ENCODE measurements at places on chromosomes 4 and X.

DNA sequence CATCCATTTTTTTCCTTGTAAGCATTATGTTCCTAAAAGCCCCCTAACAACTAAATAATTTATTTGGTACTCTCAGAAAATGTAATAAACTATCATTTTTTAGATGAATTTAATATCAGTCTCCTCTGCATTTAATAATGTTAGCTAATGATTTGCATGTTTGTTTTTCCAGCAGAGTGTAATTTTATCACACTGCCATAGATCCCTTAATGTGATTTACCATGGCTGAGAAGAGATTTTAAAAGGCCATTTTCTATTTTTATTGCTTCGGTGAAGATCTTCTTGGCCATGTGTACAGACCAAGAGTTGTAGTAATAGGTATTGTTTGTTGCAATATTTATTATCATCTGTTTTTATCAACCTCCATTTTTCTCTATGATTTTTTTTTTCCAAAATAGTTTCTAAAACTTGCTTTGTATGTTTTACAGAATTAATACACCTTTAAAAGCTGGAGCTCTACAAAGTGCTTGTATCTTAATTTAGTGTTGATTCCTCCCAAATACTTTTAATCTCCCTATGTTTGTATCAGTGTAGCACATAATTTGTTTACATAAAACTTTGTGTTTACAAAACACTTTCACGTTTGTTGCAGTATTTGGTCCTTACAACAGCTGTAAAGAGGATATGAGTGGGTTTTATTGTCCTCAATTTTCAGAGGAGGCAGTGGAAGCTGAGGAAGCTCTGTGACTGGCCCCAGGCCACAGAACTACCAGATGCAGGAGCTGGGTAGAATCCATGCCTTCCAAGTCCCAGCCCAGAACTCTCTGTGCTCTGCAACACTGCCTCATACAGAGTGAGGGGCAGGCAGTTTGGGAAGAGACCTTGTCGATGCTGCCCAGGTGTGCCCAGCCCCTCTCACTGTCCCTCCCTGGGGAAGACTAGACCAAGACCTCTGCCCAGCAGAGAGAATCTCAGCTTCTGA, 58.1 kb downstream of the FAM114A1 start:
- no peak for DNase-seq

GRCh38 chr4:25821267-25821666, 41.5 kb downstream of the SEL1L3 start:
- DNase-seq, result no peak

- no peak for DNase-seq
These were observed 70.0 kb upstream of the TSPAN5 start for GRCh38 chr4:98728433-98728832.

GRCh38 chrX:115573185-115573584, 12.2 kb downstream of the PLS3 start:
- no peak for DNase-seq

- no peak for DNase-seq
These were observed 1.9 kb downstream of the STK26 start for GRCh38 chrX:132025041-132025440.

GRCh38 chrX:123184219-123184865, at the start of gene GRIA3:
Gene GRIA3, plus strand, starts transcription at chrX:123184278. Its CDS starts 258 bp downstream, at chrX:123184536.
- DNase-seq, result no peak

DNA sequence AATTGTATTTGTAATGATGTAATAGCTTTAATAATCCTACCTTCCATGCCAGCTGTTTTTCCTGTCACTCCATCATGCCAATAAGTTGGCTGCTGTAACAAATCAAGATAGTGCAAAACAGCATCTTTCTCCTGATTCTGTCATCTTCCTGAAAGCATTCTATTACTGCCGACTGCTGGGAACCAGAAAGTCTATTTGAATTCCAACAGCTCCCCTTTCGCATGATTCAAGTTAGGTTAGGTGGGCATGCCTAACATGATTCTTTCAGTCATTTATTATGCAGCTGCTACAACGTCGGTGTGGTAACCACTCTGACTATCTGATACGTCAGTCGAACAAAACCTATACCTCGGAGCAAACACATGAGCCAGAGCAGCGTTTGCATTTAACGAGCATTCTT, 127.9 kb upstream of the DMD start:
- DNase-seq, result no peak

DNA sequence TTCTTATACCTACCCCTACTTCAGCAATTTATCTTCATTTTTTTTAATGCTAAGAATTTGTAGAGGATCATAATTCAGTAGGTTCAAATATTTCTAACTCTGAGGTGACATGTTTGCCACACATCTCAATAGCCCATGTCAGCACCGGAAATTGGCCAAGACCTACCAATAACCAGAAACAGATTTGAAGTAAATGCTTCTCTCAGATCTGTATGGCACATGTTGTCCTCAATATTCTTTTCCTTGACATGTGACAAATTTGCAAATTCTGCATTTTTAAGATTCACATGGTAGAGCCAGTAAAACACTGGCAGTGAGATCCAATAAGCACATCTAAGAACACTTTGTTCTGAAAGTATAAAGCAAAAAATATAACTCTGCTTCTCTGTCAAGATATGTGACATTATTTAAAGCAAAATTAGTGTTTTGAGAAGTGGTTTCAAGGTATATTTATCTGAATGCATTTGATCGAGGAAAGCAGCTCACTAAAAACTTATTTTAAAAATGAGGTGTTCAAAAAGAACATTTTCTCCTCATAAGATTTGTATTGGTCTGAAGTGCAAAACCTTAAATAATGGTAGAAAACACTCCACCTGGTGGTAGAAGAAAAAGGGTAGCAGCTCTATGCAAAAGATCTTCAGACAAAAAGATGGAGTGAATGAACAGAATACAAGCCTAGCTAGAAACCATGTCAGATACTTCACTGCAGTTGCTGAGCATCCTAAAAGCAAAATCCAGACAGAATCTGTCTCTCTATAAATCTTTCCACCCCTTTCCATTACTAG, 513.8 kb upstream of the FAM241A start:
- DNase-seq, result no peak

DNA sequence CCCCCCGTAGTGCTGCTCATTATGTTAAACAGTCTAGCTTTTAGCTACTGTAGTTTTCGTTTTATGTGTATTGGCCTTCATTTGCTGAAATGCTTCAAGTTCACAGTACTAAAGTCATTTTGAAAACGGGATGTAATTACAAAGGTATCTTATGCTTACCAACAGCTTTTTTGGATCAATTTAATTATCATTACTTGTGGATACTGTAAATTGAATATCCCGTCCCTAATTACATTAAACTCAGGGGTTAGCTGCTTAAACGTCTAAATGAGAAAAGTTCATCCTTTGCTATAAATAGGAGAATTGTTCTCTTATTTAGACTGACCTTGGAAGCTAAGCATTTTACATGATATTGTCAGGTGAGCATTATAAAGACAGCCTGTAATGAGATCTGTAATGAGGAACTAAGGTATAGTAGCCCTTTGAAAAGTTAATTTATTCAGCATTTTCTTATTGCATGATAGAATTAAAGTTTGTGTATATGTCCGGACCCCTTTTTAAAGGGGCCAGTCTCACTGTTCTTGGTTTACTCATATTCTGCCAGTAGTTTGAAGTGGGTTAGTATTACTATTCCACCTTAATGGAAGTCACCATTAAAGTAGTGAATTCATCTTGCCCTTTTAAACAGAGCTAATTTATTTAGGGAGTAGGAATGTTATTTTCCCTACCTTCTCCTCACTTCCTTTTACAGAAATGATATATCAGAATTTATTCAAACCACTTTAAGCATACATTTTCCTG, 252.6 kb downstream of the TENM3 start:
- DNase-seq, result no peak

DNA sequence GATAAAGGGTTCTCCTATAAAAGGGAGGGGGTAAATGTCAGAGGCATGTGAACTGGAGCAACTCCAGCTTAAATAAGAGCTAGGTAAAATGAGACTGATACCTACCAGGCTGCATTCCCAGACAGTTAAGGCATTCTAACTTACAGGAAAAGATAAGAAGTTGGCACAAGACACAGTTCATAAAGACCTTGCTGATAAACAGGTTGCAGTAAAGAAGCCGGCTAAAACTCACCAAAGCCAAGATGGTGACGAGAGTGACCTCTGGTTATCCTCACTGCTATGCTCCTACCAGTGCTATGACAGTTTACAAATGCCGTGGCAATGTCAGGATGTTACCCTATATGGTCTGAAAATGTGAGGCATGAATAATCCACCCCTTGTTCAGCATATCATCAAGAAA, 13.1 kb upstream of the SULT1B1 start:
- DNase-seq, result no peak

- DNase-seq, result no peak
These were observed 5.2 kb upstream of the ARX start for GRCh38 chrX:25020905-25021449.

- DNase-seq, result no peak
These were observed 2045.3 kb downstream of the ARAP2 start for GRCh38 chr4:34198966-34199365.

DNA sequence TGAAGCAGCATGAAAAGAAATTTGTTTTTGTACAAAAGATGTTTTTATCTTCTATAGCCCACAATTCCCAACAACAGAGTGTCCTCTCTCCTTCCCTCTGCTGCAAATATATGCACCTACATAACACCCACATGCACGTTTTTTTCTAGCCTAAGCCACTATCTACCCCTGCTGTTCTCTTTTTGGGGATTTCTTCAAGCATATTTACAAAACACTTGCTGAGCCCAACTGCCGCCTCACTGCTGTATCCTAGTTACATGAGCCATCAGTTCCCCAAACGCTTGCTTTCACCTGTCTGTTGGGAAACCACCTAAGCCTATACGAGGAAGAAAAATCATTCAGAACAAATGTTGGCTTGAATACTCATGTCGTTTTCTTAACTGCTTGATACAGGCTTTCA, 127.2 kb downstream of the CHRNA9 start:
- no peak for DNase-seq

- DNase-seq, result no peak
These were observed 67.1 kb upstream of the TRIM2 start for GRCh38 chr4:153137159-153137558.

DNA sequence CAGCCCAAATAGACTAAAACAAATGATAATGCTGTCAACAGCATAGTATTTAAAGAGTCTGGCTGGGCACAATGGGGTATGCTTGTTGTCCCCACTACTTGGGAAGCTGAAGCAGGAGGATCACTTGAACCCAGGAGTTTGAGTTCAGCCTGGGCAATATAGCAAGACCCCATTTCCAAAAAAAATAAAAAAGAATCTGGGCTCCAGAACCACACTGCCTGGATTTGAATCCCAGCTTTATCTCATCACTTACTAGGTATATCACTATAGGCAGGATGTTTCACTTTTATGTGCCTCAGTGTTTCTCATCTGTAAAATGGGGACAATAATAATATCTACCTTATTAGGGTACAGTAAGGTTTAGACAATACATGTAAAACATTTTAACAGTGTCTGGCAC, 5.3 kb upstream of the G3BP2 start:
- DNase-seq, result no peak

DNA sequence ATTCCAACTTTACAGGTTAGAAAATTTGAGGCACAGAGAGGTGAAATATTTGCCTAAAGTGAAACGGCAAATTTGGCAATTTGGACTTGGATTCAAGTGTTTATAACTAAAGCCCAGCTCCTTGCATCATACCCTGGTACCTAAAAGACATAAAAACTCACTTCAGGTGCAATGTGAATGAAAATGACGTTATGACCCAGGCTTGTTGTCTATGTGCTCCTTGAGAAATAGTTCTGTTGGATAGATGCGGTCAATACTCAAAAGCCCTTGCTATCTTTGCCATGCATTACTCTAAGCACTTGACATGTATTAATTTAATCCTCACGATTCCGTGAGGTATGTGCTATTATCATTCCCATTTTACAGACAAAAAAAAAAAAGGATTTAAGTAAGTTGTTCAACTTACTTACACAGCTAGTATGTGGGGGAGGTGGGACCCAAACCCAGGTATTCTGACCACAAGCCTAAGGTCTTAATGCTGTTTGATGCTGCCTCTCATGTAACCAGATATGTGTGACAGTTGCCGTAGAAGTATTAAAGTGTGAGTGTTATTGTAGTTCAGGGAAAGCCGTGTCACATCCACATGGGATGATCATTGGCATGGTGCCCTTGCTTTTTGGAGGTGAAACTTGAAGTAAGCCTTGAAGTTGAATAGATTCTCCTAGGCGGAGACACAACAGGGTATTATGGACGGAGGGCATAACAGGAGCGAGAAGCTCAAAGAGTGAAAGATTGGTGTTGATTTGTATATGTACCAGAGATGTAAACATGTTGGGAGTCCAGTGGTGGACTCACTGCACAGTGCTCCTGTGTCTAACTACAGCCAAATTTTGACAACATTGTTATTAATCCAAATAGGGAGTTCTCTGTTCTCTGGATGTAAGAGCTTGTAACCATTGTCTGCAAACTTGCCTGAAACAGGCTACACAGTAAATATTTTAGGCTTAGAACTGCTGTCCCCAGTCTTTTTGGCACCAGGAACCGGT, 3.1 kb downstream of the SCML1 start:
- no peak for DNase-seq

- no peak for DNase-seq
These were observed 11.5 kb downstream of the ETNPPL start for GRCh38 chr4:108751321-108751720.

DNA sequence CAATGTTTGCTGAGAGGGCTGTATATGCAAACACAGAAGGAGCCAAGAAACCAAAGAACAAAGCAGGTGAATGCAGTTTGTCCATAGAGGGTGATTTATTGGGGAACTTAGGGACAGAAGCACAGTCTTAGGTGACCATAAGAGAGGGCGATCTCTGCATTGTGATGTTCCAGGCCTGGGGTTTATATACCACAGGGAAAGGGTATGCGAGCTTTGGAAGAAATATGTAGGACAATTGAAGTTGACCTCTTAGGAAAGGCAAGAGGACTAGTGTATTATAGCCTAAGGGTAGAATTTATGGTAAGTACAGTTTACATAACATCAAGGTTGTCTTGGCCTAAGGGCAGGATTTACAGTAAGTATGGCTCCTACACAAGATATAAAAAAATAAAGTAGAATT, 27.8 kb downstream of the FAM184B start:
- no peak for DNase-seq

DNA sequence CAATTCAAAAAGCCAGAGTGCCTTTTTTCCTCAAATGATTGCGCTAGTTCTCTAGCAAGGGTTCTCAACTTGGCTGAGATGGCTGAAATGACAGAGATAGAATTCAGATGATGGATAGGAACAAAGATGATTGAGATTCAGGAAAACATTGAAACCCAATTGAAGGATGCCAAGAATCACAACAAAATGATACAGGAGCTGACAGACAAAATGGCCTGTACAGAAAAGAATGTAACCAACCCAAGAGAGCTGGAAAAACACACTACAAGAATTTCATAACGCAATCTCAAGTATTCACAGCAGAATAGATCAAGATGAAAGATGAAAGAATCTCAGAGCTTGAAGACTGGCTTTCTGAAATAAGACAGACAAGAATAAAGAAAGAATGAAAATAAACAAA, 51.7 kb upstream of the MMAA start:
- no peak for DNase-seq

DNA sequence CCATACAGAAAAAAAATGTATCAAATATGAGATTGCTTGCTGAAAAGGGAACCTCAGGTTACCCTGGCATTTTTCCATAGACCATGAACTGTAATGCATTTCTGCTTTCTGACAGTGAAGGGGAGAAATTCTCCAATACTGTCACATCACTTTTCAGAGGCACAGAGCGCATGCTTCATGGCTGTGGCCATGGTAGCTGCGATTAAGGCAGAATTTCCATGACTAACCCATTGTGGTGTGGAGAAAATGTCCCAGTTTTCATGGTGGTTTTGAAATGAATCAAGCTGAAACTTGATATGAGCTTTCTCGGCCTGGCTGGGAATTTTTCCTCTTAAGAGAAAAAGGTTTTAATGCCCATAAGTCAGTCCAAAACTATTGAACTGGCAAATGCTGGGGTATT, 39.5 kb upstream of the MAP3K15 start:
- DNase-seq, result no peak
